ENCODE measurements at places on chromosomes 5 and 9. TPM values are rescaled to one million over a fixed set of nuclear protein-coding genes. Genes with fewer than 3 reads are reported as not detected.
A peak's percentile ranks its signal among the peaks of the same experiment; 100 is the strongest.

GRCh38 chr5:134555223-134555889 is 29.9 kb downstream of the JADE2 start:
- no peak for DNase-seq

The IARS1 gene
- polyA plus RNA-seq: 37.8 TPM

- DNase-seq: no peak
These were observed 266.0 kb downstream of the EFNA5 start for GRCh38 chr5:107404595-107405374.

DNA sequence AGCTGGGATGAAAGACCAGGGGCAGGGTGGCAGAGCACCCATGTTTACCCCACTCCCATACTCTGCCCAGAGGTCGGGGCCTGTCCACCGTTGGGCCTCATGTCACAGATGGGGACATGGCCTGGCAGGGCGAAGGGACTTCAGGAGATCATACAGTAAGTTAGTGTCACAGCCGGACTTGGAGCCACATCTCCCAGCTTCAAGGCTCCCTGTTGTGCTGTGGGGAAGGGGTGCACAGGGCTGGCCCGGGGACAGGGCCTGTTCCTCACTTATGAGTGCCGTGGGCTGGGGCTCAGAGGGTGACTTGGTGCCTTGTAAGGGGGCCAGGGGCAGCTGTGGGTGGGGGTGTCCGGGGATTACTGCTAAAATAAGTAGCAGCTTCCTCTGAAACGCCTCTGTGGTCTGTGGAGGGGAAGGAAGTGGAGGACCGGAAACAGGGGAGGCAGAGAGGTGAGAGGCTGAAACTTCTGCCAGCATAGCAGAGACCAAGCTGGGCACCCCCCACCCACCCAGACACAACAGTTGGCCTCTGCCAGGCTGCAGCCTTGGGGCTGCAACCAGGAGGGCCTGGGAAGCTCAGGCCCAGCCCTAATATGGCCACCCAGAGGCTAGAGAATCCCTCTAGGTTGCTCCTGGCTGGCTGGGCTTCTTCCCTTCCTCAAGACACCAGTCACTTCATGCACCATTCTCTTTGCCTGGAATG is 41.1 kb upstream of the NEK6 start:
- DNase-seq: peak; percentile 78

DNA sequence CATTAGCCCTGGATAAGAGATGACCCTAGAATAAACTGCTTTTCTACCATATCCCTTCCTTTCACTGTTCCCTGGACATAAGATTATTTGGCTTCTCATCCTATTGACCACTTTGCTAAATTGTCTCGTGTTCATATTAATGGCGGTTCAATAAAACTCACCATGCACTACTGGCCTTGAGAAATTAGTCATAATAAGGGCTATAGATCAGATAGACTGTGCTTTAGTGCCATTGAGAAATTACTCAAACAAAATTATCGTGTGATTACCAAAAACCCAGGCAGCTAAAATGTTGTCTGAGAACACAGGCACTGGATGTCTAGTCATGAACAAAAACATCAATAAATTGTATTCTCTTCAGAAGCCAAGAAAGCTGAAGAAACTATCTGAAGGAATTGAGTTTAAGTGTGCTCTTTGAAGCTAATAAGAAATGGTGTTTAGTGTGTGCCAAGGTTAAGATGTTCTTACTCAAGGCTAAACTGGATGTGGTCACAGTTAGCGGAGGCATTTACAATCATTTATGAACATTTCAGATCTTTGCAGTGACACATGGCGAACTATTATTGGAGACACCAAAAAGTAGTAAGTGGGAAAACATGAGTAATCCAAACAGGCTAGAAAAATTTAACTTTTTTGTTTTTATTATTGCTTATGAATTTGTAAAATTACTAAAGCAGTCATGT is 460.4 kb upstream of the RORB start:
- DNase-seq: no peak

GRCh38 chr5:160390787-160391696 is 8.8 kb downstream of the FAM200C start:
- DNase-seq: no peak

The PCDHGA12 gene
- 0.11 TPM for polyA plus RNA-seq

The SLC6A19 gene
- not detected for polyA plus RNA-seq

DNA sequence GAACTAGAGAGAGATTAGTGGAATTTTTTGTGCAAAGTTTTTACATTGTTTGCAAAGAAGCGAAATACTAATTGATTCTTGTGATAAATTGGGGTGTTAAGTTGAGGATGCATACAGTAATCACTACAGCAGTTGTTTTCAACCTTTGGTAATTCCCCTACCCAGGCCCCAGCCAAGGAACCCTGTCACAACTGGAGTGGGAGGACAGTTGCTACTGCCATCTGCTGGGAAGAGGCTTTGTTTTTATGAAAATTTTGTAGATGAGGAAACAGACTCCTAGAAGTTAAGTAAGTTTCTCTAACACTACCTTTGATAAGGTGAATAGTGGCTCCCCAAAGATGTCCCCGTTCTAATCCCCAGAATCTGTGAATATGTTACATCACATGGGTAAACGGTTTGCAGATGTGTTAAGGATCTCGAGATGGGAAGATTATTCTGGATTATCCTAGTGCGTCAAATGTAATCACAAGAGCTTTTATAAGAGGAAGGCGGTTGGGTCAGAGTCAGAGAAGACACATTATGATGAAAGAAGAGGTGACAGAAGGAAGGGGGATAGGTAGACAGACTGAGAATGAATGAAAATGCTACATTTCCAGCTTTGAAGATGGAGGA is 34.0 kb upstream of the PPP1R2B start:
- DNase-seq: no peak

DNA sequence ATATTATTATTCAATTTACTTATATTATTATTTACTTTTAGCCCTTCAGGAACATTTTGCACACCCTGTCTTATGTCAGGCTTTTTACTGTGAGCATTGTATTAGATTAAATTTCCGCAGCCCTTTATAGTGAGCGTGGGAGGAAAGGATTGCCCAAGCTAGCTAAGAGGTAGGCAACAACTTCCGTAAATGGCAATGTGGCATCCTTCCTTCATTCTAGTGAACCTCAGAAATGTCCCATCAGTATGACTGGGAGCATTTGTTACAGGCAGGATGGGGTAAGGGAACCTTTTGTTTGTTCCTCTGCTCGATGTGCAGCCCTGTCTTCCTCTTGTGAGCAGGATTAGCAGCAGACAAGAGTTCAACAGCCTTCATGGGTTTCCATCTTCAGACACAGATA is 6.2 kb upstream of the CD180 start:
- DNase-seq: no peak

GRCh38 chr9:108119530-108120113 is 630.1 kb upstream of the KLF4 start:
- DNase-seq: no peak

The CDH10 gene
- not detected for polyA plus RNA-seq

DNA sequence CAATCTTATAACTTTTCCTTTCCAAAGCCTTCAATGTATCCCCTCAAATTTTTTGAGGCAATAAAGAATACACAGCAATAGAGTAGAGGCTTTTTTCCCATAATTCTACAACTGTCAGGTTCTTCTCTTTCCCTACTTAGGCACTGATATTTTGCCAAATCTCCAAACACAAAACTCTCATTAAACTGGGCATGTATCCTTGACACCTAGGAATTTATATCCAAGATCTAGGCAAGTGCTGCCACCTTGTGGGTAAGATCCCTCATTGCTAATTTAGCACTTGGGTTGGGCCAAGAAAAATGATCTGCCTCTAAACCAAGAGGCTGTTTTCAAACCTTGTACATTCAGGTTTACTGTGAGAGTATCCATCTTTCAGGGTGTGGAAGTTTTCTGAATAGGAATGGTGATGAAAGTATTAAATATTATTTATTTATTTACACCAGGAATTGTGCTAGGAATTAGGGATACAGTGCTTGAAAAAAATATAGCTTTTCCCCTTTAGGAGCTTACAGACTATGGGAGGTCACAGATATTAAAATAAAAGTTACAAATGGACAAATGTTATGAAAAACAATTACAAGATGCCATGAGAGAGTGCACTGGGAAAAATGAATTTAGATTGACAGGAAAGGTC is 17.6 kb downstream of the TSTD2 start:
- peak; percentile 42 for DNase-seq

The PCDHB12 gene
- not detected for polyA plus RNA-seq

GRCh38 chr9:2341126-2341525 is 280.5 kb upstream of the VLDLR start:
- DNase-seq: no peak

- no peak for DNase-seq
These were observed 131.4 kb downstream of the CCDC192 start for GRCh38 chr5:127834554-127834953.

DNA sequence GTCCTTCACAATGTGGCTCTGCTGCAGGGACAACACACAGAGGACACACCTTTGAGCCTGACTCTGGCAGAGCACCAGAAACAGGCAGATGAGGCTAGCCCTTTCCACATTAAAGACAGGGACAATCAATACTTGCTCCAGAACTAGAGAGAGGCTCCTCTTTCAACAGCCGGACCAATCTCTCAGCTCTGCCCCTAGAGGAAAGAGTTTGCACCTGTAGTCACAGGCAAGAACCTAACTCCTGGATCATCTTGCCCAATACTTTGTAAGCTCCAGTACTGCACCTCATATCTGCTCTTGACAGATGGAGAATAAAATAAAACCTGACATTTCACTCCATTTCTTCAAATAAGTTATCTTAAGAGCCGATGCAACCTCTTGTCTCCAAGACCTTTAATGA is 52.1 kb downstream of the EPB41L4A start:
- no peak for DNase-seq

- DNase-seq: no peak
These were observed 323.1 kb downstream of the ADGRV1 start for GRCh38 chr5:90881626-90882150.

DNA sequence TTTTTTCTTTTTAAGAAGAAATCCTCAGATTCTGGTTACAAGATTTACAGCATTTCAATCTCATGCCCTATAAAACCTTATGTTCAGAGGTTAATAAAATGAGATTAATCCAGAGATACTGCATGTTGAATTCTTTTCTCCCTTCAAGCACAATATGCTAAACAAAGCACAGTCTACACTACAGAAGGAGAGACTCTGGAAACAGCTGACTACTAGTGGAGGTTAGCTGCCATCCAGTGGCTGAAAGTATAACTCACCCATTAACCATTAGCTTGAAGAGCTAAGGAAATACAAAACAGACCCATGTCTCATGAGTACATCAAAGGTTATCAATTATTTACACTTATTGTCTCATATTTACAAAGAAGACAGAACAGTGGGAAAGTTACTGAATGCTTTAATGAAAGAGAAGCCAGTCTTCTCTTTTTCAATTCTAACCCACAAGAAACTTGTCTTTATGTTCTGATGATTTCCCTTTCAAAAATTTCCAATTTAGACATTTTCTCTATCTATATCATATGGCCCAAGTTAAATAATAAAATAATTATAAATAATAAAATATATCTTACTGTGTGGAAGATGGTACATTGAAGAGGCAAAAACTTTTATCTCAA is 12.7 kb upstream of the DNAH5 start:
- DNase-seq: no peak

DNA sequence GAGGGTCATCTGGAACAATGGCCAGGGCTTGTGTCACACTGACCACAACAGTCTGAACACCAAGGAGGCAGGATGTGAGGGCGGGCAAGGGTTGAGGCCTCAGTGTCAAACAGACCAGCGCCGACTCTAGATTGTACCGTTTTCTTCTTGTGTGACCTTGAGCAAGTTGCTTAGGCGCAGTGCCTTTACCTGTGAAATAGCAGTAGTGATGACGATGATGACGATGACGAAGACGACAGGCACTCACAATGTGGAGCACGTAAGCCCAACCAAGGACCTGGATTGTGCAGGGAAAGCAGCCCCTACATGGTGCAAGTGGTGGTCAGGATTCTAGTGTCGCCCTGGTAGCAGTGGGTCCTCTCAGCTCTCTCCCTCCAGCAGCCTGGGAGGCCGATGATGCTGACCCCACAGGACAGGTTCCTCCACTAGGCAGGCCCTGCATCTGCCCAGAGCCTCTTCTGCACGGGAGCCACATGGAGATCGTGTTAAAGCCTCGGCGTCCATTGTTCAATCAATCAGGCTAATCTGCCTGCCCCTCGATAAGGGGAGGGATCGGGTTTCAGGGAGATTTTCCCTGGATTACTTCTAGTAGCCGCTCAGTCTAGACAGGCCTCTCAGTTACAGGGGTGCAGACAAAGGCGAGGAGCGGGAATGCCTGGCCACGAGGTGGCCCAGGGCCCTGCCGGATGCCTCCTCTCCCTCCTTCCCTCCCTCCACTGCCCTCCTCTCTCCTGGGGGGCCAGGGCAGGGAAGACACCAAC is 91.7 kb downstream of the MACROH2A1 start:
- DNase-seq: no peak

DNA sequence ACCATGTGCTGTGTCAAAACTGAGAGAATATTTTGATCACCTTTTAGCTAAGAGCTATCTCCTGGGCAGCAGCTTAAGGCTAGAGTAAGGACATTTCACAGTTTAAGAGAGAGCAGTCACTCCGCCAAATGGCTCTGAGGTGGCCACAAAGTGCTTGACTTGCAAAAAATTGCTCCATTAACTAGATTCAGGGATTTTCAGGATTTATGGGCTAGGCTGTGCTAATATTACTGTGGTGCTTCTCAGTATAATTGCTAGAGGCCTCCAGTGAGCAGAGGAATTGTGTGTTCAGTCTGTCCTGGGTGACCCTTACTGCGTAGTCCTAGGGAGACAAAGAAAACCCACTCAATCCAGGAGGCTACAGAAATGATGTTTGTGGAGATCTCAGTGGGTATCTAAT is 65.2 kb downstream of the PALM2AKAP2 start:
- DNase-seq: no peak

DNA sequence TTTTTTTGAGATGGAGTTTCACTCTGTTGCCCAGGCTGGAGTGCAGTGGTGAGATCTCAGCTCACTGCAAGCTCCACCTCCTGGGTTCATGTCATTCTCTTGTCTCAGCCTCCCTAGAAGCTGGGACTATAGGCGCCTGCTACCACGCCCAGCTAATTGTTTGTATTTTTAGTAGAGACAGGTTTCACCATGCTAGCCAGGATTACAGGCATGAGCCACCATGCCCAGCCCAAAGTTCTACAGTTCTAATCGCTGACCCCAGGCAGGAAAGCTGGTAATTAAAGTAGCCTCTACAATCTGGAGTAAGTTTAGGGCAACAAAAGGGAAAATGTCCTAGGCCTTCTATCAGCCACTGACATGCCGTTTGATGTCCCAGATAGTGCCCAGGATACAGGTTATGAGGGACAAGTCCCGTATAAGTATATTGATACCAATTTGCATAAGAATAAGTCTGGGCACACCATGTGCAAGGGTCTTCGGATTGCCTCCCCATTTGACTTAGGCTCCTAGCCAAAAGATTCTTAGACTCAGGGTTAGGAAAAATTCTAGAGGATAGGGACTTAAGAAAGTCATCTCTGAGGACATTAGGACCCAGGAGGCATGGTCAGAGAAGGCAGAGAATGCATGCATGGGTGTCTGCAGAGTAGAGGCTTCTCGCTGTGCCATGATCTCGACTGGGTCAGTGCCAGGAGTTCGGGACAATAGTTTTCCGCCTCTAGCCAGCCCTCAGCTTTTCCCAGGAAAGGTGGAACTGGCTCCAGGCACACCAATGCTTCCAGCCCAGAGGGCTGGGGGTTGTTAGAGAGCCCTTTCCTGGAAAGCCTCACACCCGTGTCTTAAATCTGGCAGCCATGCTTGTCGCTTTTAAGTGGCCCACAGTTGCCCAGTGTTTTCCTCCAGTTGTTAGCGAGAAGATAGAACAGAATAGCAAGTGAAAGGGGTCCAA is 1111.1 kb downstream of the TAF11L14 start:
- DNase-seq: no peak
